Fibroblast of lung (primary cell): ENCODE measurements at places on chromosomes 16 and 17. TPM values are rescaled to one million over a fixed set of nuclear protein-coding genes. Genes with fewer than 3 reads are reported as not detected.
A peak's percentile ranks its signal among the peaks of the same experiment; 100 is the strongest.

ZNF205 gene
- 16.0 and 16.4 TPM in 2 replicates for total RNA-seq

RAMP2 gene
- 0.17 and 0.26 TPM in 2 replicates for total RNA-seq

MAPT gene
- 0.50 and 0.51 TPM in 2 replicates for total RNA-seq

DNA sequence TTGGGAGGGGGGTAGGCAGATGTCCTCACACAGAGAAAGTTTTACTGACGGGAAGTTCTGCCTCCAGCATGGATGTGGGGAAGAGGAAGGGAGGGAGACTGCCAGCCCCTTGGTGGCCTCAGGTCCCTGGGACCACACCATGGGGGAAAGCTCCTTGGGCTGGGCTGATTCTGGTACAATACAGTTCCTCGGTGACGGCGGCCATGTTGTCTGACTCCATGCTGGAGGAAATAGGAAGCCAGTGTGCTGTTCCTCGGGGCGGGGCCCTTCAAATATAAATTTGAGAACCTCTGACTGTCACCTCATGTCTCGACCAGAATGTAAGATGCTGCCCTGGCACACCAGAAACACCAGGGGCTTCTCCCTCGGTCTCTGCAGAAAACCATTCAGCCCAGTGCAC, 66.8 kb downstream of the CNGB1 start:
- DNase-seq: no peak

GRCh38 chr17:77286641-77287431, 146.1 kb downstream of the SEC14L1 start:
- DNase-seq: peak; percentile 41

DNA sequence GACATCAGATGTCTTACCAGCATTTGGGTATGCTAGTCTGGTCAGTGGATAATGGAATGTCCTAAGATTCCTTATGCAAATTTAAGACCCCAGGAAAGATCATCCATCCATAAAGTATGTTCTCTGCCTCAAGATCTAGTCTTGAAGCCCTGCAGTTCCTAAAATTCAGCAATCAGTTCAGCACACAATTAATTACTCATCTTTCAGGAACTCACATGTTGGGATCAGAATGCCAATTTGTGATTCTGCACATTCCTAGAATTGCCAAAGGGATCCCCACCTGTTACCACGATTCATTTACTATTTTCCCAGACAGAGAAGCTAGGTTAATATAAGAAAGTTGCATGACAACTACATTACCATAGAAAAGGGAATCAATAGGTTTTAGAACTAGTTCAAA, 3.2 kb downstream of the OR2C1 start:
- DNase-seq: no peak

GRCh38 chr16:1525871-1526607, 7.4 kb upstream of the TMEM204 start:
- DNase-seq: no peak

DNA sequence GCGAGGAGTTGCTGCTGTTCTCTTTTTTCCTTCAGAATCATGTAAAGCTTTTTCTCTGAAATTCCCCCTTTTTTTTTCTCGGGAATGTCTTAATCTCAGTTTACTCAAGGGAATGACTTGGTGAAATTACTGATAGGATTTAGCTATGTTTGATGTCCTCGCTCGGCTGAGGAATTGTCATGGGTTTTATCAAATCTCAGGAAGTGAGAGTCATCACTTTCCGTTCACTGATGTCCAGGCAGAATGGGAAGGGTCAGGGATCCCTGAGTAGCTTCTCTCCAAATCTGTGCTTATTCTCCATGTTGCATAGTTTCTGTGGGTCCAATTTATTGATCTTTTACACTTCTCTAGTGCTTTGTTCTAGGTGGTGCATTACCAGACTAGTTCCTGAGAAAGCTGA, 6.3 kb downstream of the IGSF6 start:
- DNase-seq: no peak

DNA sequence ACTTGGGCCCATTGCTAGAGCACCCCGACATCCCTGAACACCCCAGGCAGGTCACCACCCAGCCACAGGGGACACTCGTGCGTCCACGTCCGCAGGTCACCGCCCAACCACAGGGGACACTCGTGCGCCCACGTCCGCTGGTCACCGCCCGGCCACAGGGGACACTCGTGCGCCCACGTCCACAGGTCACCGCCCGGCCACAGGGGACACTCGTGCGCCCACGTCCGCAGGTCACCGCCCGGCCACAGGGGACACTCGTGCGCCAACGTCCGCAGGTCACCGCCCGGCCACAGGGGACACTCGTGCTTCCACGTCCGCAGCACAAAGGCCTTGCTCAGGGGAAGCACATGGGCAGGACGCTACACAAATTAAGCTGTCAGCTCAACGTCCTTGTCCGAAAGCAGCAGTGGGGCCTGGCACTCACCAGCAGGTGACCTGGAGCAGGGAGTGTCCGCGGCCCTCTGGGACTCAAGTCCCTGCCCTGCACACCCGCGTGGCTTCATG, 17.7 kb downstream of the GALNS start:
- DNase-seq: no peak

- no peak for DNase-seq
Measured at GRCh38 chr17:64036198-64036922, 15.9 kb upstream of the ICAM2 start.
